ENCODE measurements at places on chromosomes 11 and 22.
A peak's percentile ranks its signal among the peaks of the same experiment; 100 is the strongest.

DNA sequence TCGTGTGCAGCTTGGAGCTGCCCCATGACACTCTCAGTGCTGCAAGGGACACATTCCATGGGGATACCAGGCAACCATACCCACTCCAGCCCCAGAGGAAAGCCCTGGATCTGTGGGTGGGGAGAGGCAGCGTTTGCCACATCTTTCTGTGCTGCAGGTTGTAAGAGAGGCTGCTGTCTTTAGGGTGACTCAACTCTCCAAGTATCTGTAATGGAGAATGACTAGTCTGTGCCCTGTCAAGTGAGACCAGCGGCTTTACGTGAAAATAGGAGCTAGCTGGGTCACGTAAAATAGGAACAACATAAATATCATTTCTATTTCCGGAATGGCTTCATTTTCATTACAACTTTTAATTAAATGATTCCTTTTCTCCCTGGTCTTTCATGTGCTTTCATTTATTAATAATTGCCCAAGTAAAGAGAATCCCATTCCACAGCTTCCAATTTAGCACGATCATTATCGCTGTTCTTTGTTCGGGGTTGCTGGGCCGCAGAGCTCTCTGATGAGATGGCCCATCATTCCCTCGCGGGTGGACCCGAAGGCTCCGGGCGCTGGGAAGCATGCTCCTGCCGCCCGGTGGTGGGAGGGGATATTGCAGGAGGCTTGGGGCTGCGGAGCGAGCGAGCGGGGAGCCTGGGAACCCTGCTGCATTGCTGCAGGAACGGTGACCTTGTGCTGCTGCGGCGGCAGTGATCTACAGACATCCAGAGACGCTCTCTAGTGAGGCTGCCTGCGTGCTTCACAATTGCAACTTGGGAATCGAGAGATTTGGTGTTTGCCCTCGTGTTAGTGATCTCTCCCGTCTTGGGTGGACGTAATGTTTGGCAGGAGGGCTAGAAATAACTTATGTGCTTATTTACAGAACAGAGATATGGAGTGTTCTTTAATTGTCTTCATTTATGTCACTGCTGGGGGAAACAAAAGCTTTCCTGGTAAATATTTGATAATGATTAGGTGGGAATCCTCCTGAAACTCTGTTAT lies 10.6 kb downstream of the SLC6A5 start:
- peak; percentile 68 for DNase-seq

GRCh38 chr11:130651066-130651855 lies 202.8 kb downstream of the ADAMTS15 start:
- DNase-seq = no peak

- no peak for DNase-seq
Measured at GRCh38 chr11:77074626-77075221, 8.0 kb downstream of the CAPN5 start.

GRCh38 chr22:42719656-42720262 lies 911 bp downstream of the A4GALT start:
- DNase-seq = no peak

DNA sequence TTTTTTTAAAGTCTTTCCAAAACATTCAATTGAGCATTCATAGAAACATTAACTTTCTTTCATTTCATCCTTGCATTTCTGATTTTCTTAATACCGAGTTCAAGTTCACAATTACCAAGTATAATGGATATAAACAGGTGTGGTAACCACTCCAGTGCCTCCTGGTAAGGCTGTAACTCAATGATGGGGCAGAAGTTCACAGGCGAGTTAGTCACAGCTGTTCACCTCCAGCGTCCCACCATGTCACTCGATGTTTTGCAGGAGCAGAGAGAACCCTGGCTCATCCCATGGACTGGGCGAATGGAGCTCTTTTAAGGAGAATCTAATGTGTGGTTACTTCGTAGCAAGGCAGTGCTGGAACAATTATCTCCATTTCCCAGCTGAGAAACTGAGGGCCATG lies 94.4 kb upstream of the ALX4 start:
- DNase-seq = no peak

- no peak for DNase-seq
Measured at GRCh38 chr22:29840498-29840897, 2.4 kb upstream of the ASCC2 start.

DNA sequence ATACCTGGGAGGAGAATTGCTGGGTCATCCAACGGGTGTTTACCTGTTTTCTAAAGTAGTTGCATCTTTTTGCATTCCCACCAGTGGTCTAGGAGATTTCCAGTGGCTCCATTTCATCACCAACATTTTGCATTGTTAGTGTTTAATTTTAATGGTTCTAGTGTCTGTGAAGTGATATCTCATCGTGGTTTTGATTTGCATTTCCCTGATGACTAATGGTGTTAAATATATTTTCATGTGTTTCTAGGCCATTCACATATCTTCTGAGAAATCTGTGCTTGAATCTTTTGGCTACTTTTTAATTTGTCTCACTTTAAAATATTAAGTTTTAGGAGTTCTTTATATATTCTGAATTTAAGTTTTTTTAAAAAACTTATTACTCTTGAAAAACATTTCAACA lies 439.6 kb downstream of the TMEM135 start:
- no peak for DNase-seq

- no peak for DNase-seq
Measured at GRCh38 chr11:121555121-121555520, 102.4 kb upstream of the SORL1-AS1 start.

DNA sequence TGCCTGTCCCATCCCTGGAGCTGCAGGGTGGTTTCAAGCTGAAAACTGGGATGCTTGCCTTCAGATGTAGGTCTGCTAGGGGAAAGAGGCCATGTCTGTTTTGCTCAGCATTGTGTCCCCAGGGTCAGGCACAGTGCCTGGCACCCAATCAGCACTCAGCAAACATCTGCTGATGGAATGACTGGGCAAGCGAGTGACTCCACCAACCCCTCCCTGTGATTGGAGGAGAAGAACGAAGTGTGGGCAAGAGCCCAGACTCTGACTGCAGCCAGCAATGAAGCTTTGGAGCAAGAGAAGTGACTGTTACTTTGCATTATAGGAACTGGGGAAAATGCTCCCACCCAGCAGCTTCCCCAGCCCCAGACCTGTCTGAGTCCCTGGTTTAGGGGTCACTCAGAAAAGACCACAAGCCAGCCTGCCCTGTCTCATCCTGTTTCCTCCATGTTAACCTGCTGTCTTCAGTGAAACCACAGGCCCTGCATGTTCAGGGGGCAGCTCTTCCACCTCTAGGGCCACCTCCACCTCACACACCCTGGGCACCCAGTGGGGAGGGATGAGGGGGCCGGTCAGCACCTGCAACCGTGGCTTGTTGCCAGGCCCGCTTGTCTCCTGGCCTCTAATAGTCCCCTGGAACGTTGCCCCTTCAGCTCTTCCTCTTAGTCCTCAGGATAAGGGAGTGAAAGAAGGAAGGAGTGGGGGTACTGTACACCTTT lies 147.4 kb downstream of the TRIM29 start:
- DNase-seq = no peak

- no peak for DNase-seq
Measured at GRCh38 chr11:71461696-71462095, 8.7 kb downstream of the NADSYN1 start.

DNA sequence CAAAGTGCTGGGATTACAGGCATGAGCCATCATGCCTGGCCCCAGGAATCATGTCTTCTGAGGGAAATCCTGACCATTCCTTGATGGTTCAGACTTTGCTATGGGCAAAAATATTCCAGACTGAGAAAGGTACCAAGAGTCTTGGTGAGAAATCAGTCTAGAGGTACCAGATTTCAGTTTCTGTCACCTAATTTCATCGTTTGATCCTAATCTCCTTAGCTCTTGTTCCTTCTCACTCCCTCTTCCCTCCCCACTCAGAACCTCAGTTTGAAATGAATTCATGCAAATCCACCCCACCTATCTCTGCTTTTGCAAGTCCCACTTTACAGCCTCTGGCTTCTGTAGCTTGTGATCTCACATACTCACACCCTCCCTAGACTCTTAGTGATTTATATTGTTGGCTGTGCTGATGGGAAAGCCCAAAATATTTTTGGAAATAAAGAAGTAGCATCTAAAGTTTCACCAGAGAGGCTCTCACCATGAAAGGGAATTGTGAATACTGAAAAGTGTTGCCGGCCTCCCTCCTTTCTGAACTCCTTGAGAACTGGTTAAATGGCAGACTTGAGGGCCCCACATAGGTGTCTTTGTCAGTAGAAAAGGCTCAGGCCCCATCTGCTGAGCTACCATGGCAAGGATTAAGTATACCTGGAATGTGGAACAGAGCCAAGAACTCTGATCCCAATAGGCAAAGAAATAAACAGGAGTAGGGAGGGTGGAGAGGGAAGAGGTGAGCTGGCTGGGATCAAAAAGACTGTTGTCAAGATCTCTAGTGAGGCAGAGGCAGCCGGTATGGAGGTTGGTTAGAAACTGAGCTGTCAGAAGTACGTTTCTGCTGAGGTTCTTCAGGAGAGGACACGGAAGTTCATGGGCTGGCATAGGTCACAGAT lies 190.5 kb upstream of the MTMR2 start:
- no peak for DNase-seq

Data from A549 (cell line).